ENCODE measurements at places on chromosomes 5 and 9. TPM values are rescaled to one million over a fixed set of nuclear protein-coding genes. Genes with fewer than 3 reads are reported as not detected.
A peak's percentile ranks its signal among the peaks of the same experiment; 100 is the strongest.

HMMR gene
- total RNA-seq: 4.3 TPM

ACSL6 gene
- not detected for total RNA-seq

TRAF2 gene
- 13.2 TPM for total RNA-seq

INSYN2B gene
- 2.0 TPM for total RNA-seq

GRCh38 chr5:84248013-84248412 lies 136.7 kb downstream of the EDIL3 start:
- no peak for DNase-seq

GAS1 gene
- total RNA-seq: 56.2 TPM

CDHR2 gene
- total RNA-seq: 0.19 TPM

GRCh38 chr5:96120120-96120519 lies 158.5 kb upstream of the ELL2 start:
- no peak for DNase-seq

- no peak for DNase-seq
Measured at GRCh38 chr9:15469862-15470261, 40.9 kb downstream of the PSIP1 start.

DNA sequence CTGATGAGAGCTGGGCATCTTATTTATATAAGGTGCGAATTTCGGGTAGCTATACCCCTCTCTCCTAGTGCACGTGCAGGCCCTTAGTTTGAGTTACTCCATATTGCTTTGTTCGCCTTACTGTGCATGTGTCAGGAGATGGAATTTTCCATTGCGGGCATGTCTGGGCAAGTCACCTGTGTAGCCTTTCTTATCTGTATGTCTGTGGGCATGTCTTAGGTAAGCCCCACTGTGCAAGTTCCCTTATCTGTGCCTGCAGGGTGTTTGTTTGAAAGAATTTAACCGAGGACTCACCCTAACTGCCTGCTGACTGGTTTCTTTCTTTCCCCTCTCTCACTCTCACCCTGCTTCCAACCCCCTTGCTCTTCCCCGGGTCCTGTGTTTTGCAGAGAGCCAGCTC lies 140.7 kb upstream of the RANBP3L start:
- peak; percentile 58 for DNase-seq

- no peak for DNase-seq
Measured at GRCh38 chr9:82436475-82436874, 447.9 kb downstream of the SPATA31D1 start.

MARCOL gene
- total RNA-seq: not detected

LCN2 gene
- total RNA-seq: 3.7 TPM

GRCh38 chr5:140986117-140986521 lies 19.8 kb downstream of the PCDHAC2 start:
- DNase-seq: no peak

SPATA31C2 gene
- not detected for total RNA-seq

DNA sequence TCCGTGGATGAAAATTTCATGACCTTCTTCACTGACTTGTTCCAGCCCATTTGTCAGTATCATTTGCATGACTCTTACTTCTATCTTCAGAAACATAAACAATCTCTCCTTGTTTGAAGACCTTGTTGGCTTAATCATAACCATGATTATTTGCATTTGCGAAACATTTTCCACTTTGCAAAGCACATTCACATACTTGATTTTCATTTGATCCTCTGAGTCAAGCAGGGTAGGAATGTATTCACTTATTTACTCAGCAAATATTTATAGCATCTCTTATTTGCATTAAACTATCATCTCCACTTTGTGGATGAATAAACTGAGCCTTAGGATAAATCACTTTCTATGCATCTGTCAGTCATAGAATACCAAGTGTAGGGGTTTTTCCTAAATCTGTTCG lies 343.0 kb upstream of the SGCD start:
- no peak for DNase-seq

GRCh38 chr5:10235350-10235749 lies 14.3 kb downstream of the ATPSCKMT start:
- no peak for DNase-seq

DNA sequence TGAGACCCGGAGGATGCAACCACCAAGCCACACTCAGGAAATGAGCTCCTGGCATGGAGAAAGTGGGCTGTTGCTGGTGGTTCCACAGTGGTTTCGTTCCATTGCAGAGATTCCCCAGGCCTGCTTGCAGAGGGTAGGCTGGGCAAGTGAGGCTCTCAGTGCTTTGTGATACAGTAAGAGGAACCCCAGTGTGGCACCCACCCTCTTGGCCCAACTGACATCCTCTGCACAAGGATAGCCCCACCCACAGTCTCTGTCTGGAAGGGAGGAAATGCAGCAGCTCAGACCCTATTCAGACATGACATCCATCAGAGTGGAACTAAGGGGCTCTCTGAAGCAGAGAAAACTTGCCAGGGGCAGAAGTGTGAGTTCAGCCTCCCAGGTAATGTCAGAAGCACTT lies 69.6 kb upstream of the FSTL4 start:
- DNase-seq: peak; percentile 52

GRCh38 chr5:146867996-146868708 lies 10.4 kb downstream of the PPP2R2B start:
- DNase-seq: no peak

- DNase-seq: no peak
Measured at GRCh38 chr9:5838884-5839571, 6.1 kb upstream of the ERMP1 start.

AK8 gene
- 5.5 TPM for total RNA-seq

ZMYND19 gene
- total RNA-seq: 40.5 TPM

- no peak for DNase-seq
Measured at GRCh38 chr5:151904127-151904526, 20.5 kb downstream of the GLRA1 start.

DNA sequence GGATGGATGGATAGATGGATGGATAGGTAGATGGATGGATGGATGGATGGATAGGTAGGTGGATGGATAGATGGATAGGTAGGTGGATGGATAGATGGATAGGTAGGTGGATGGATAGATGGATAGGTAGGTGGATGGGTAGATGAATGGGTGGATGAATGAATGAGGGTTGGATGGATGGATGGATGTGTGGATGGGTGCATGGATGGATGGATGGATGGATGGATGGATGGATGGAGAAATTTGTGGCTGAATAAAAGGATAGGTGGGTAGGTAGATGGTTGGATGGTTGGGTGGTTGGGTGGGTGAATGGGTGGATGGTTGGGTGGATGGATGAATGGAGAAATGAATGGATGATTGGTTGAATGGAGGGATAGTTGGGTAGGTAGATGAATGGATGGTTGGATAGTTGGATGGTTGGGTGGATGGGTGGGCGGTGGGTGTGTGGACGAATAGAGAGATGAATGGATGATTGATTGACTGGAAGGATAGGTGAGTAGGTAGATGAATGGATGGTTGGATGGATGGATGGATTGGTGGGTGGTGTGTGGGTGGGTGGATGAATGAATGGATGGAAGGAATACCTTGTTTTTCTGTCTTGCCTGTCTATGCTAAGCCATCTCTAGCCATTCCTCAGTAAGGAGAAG lies 71.0 kb upstream of the ASS1 start:
- DNase-seq: no peak

GRCh38 chr9:100427366-100428263 lies 672 bp downstream of the MSANTD3 start:
- DNase-seq: peak; percentile 88

DNA sequence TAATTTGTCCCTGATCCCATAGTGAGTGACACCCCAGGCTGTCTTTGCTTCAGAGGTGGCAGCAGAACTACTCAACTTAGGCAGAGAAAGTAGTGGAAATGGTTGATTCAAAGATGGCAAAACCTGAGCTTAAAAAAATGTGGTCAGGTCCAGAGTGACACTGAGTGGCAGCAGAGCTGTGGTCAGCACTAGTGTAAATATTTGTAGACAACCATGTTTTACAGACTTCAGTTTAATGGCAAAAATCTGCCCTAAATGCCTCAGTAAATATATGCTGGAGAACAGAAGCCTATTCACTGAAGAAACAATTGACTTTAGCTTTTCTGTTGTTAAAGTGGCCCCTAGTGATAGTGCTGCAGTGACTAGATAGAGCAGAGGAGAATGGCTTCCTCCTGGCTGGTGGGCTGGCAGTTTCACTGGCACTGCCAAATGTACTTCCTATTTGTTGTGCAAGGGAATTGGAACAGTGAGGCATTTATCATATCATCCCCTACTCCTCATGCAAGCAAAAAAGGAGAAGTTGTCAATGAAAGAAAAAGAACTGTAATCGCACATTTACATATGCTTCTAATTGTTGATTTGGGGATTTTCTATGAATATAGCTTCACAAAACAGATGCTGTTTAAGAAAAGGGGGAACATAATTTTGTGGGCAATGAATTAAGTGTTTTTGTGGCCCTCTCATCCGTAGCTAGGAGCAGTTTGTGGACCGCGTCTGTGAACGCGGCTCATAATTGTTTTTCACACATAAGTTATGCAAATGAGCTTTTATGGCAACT lies 12.0 kb downstream of the PBX3 start:
- DNase-seq: no peak

DNA sequence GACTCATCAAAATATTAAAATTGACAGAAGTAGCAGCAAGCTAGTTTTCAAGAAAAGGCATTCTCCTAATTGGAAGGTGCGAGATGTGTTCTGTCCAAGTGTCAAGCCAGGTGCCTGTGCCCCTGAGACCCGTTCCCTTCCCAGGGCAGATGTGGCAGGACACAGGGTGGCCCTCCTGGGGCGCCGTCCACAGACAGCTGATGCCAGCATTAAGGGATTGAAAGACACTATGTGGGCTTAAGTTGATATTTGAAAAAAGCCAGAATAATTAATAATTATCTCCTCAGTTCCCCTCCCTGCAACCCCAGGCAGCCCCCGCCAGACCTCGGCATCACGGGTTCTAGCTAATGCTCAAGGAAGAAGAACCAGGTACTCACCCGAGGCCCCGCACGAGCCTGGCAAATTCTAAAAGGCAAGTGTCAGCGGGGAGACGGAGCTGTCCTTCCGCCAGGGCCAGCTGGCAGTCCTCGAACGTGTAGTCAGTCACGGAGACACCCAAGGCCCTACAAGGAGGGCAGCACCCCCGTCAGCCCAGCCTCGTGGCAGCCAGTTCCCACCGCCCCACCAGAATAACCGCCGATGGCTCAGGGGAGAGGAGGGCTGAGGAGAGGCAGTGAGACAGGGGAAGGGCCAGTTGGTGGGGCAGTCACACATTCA lies 29.1 kb upstream of the SLC6A3 start:
- DNase-seq: no peak

GRCh38 chr5:108003178-108003577 lies 332.4 kb upstream of the EFNA5 start:
- DNase-seq: no peak

DNA sequence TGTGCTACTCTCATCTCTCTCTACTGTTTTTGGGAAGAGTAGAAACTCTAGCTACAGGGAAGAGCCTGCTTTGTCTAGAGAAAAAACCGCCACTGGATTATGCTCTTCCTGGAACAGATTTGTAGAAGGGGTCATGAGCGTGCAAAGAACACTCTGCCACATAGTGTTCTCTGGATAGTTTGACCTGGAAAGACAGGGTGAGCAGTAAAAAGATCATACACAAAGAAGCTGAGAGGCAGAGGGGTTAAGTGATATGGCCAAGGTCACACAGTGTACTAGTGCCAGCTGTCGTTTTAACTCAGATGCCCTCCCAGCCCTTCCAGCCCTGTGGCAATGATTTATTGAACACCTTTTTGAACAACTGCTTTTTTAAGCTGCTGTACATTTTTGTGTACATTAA lies 182.2 kb downstream of the NNT start:
- no peak for DNase-seq

PCDHGB7 gene
- total RNA-seq: 10.7 TPM

JADE2 gene
- 64.2 TPM for total RNA-seq

TEK gene
- 5.0 TPM for total RNA-seq

ANKRD31 gene
- 0.19 TPM for total RNA-seq

GRCh38 chr9:89684912-89685636 lies 80.3 kb downstream of the GADD45G start:
- no peak for DNase-seq

GRCh38 chr5:80055491-80056170 lies 20.5 kb downstream of the THBS4 start:
- no peak for DNase-seq

- no peak for DNase-seq
Measured at GRCh38 chr5:102481054-102481715, 17.6 kb downstream of the SLCO6A1 start.

WDR38 gene
- not detected for total RNA-seq

- DNase-seq: no peak
Measured at GRCh38 chr5:107553117-107553555, 117.6 kb downstream of the EFNA5 start.

SLC2A6 gene
- total RNA-seq: 1.0 TPM

DNA sequence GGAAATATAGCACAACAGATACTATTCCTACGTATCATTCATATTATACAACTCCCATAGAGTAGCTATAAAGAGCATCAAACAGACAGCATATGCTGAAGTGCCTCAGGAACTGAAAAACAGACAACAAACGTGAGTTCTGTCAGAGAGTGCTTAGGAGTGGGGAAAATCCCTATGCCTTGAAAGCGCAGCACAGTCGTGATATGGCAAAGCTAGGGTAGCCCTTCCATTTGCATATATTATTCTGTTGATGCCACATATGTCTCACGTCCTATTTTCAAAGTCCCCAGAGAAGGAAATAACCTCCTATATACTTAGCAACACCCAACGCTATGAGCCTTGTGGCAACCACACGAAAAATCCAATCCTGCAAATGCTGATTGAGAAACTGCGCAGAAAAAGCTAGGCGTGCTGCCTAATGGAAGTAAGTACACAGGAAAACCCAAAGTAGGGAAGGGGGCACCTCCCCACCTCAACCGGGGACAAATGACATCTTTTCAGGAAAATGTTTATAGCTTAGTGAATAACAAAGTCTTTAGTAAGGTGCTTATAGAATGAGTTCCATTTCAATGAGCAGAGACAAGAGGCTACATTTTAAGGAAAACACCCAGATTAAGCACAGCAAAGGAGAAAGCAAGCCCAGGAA lies 105.1 kb downstream of the MED10 start:
- DNase-seq: peak; percentile 17

- no peak for DNase-seq
Measured at GRCh38 chr9:27476870-27477515, 47.1 kb upstream of the IFNK start.

DNA sequence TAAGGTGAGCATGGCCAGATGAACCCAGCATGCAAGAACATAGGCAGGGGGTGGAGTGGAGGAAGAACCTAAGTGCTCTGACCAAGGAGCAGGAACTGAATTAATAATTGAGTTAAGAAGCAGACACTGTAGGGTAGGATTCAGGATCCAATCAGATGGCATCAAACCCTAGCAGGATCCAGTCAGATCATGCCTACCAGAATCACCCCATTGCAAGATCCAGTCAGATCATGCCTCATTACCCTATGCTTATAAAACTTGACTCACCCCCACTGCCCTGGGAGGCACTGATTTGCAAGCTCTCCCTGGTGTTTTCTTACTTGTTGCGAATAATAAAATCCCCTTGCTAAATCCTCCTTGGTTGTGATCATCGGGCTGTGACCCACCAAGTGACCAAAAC lies 19.7 kb downstream of the TUSC1 start:
- DNase-seq: no peak

DNA sequence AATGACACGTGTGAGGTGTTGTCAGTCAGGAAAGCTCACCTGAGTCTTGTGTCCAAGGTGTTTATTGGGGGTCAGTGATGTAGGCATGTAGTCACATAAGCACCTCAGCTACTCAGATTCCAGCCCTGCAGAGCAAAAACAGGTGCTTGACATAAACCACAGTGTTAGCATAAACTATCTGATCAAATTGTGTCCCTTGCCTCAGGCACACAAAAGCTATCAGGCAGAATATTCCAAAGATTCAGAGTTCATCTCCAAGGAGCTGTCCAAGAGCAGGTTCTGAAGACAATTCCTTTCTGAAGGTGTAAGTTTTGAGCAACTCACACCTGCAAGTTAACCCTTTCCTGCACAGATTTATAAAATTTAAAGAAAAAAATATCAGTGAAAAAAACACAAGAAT lies 102.2 kb upstream of the ITGA1 start:
- DNase-seq: no peak

- no peak for DNase-seq
Measured at GRCh38 chr9:98231770-98232478, 23.5 kb downstream of the TBC1D2 start.

CORO2A gene
- total RNA-seq: 20.8 TPM

Data from lower leg skin (tissue), 4 donors.